Adrenal gland (tissue), 19 donors: ENCODE measurements at places on chromosomes 4 and X. TPM values are rescaled to one million over a fixed set of nuclear protein-coding genes. Genes with fewer than 3 reads are reported as not detected.

MAGEA2 gene
- polyA plus RNA-seq = not detected

AREG gene
- polyA plus RNA-seq = 0.32 TPM

DNA sequence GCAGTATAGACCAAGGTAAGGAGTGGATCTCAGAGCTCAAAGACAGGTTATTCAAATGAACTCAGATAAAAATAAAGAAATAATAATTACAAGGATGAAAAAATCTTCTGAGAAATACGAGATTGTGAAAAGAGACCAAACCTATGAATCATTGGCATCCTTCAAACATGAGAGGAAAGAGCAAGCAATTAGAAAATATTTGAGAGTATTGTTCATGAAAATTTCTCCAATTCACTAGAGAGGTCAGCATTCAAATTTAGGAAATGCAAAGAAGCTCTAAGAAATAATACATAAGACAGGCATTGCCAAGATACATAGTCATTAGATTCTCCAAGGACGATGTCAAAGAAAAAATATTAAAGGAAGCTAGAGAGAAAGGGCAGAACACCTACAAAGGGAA is 93.5 kb upstream of the GALNTL6 start:
- H3K4me1 ChIP-seq = no peaks in the 10 kb centered on the region
- no peaks in the 10 kb centered on the region for H3K36me3 ChIP-seq
- no peak for DNase-seq
- no peaks in the 10 kb centered on the region for H3K27me3 ChIP-seq
- no peak overlapping the region for H3K4me3 ChIP-seq

DNA sequence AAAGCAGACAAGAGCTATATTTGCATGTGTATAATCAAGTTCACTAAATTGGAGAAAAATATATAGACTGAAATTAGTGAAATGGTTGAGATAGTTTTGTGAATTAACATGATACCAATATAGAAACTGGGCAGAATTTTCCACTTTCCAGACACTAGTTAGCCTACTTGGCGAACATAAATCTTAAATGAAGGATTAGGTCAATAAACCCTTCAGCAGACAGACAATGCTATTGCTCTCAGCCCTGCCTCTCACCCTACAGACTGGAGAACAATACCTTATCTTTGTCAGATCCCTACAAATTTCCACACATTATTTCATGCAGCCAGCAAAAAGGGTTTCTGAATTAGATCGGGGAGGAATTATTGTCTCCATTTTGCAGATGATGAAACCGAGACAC is 236.4 kb upstream of the TAPT1 start:
- no peaks in the 10 kb centered on the region for H3K36me3 ChIP-seq
- no peaks in the 10 kb centered on the region for H3K27me3 ChIP-seq
- DNase-seq = no peak
- H3K4me3 ChIP-seq = no peak overlapping the region
- H3K4me1 ChIP-seq = no peaks in the 10 kb centered on the region

DNA sequence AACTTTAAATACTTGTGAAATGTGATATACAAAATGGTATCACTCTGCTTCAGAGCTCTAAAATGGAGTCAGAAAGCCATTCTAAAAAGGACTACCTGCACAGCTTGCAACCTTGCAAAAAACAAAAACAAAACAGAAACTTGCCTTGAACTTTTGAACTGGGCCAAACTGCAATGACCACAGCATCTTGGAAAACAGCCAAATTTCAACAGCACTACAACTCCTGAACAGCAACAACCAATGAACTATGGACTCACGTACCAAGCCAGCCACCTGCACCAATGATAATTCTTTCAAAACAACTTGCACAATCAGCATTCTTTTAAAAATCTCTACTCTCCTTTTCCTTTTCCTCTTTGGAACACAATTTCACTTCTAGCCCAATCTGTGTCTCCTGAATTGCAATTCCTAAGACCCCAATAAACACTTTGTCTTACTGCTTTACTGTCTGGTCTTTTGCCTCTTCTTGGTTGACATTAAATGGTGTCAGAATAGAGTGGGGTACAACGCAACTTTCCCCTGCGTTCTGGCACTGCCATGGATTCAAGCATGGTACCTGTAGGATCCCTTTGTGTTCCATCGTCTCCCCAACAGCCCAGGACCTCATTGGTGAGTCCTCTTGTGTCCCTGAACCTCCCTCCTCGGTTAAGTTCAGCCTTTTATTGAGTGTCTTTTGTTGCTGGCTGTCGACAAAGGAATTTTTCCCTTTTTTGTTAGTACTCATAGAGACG is 35.7 kb upstream of the FMR1 start:
- no peaks in the 10 kb centered on the region for H3K27me3 ChIP-seq
- peak; percentile 18 for DNase-seq
- no peak overlapping the region for H3K27ac ChIP-seq
- no peaks in the 10 kb centered on the region for H3K36me3 ChIP-seq
- H3K4me1 ChIP-seq = no peaks in the 10 kb centered on the region
- no peak overlapping the region for H3K4me3 ChIP-seq

DNA sequence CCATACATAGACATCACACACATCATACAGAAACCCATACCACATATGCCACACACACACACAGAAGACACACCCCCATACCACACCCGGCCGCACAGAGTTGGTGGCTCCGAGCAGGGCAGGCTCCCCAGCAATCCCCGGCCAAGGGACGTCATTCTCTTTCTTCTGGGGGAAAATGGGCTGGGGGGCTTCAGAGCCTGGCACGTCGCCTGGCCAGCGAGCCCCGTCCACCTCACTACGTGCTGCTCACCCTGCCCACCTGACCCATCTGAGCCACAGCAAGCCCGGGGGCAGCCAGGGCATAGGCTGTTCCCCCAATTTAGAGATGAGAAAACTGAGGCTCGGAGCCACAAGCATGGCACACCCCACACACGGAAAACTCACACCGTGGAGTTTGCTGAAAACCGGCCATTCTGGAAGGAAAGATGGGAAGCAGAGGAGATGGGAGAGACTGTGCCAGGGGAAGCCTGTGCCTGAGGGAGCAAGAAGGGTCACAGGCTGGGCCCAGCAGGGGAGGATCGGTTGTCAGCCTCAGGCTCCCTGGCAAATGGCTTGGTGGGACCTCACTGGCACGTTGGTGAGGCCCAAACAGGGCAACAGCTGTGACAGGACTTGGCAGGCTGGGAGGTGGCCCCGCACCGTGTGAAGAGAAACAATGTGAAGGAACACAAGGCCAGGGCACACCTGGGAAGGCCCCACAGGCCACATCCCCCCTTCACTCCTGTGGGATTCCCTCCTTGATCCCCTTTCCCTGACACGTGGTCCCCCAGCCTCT is 73.2 kb downstream of the JAKMIP1 start:
- no peaks in the 10 kb centered on the region for H3K36me3 ChIP-seq
- H3K4me3 ChIP-seq = no peak overlapping the region
- no peaks in the 10 kb centered on the region for H3K27me3 ChIP-seq
- H3K4me1 ChIP-seq = no peaks in the 10 kb centered on the region
- no peak for DNase-seq
